CD4-positive, CD25-positive, alpha-beta regulatory T cell (primary cell): ENCODE measurements at places on chromosomes 3 and 15.

GRCh38 chr15:55255714-55256113 is 33.9 kb downstream of the RAB27A start:
- DNase-seq = peak; percentile 51

DNA sequence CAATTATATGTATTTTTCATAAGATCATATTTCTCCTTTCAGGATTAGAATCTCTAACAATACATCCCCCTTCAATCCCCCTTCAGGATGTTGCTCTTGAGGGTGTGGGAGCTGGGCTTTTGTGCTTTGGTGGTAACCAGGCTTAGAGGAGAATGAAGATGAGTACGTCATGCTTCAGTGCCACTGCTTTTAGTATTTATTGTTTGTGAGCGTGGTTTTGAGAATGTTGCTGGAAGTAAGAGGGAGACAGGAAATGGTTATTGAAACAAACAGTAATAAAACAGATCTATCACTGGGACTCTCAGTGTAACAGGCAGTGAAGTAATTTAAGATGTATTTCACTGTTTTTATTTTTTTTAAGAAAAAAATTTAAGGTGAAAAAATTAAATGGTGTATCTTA is 35.3 kb downstream of the GBE1 start:
- no peak for DNase-seq

DNA sequence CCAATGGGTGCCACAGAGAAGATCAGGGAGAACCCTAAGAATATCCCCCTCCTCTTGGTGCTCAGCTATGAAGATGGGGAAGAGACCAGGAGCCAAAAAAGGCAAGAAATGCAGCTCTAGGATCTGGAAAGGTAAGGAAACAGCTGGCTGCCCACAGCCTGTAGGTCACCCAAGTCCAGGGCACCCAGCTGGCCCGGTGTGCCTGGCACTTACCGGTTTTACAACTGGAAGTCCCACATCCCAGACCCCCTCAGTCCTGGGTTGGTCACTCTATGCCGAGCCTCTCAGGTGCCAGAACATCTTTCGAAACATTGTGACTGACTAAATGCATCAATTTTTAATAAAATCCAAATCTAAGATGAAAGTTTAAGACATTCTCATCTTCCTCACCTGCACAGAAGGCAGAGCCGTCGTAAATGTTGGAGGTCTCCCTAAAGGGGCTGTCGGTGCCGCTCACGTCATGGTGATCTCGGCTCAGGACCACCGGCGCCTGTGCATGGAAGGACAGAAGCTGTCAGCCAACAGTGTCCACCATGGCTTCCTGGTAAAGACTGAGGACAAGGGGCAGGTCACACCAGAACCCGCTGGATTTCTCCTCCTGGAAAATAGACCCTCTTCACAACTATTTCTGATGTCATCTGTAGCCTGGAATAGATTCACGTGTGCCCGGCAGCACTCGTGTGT is 13.3 kb upstream of the ZXDC start:
- no peak for DNase-seq

DNA sequence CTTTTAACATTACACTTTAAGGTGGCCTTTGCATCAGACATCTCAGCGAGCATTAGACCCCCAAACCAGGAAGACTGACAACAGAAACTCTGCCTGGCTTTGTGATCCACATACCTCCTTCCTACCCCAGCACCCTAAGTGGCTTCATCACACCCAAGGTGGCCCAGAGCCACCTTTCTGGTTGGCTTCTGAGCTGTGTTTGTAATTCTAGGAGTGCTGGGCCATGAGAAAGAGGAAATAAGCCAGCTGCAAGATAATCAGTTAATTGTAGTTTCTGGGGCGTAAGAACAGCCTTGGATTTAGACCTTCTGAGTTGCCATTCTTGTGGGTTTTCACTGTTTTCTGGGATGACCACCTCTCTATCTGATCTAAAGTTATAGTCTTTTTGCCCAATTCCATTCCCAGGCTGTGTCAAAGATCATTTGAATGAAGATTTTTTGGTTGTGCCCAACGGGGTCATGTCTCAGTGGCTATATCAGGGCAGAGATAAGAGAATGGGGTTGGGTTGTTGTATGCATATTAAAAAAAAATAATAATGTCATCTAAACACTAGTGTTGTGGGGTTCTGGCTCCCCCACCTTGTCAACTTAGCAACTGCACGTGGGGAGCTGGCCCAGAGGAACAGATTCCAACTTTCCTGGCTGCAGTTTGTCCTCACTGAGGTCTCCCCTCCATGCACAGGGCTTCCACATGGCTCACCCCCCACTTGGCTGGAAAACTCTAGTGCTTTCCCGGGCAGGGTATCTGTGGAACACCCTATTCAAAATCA is 234.8 kb upstream of the WNT5A start:
- DNase-seq = no peak

DNA sequence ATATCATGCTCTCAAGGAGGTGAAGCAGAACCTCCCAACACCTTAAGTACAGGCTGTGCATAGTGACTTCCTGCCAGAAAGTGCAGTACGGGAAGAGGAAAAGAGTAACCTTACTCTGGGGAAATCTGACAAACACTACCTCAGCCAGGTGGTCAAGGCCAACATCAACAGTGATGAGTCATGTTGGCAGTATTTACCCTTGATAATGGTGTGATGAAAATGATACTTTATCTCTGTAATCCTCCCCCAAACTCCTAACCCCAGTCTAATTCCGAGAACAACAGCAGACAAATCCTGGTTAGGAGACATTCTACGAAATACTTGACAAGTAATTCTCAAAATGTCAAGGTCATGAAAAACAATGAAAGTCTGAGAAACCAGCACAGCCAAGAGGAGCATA is 26.5 kb downstream of the ANKDD1A start:
- peak; percentile 19 for DNase-seq

DNA sequence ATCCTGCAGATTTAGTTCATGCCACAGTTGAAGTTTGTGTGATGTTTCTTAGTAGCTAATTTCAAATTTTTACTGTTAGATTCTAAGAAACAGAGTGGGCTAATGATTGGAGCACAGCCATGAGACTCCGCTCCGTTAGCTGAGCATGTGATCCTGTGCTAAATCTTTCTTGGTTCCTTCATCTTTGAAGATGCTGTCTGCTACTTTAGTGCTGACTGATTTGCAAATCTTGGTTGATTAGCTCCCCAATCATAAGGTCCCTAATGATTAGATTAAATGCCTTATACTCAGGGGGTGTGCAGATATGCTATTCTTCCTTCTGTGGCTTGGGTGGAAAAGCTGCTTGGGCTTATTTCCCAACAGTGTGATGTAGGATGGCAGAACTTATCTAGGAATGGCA is 129.5 kb upstream of the ZBED2 start:
- no peak for DNase-seq

GRCh38 chr3:11690863-11691766 is 47.4 kb upstream of the VGLL4 start:
- DNase-seq = no peak

GRCh38 chr3:114020907-114021306 is 35.4 kb downstream of the CCDC191 start:
- DNase-seq = no peak

- no peak for DNase-seq
Measured at GRCh38 chr3:78765671-78766485, 1001.9 kb downstream of the ROBO1 start.

DNA sequence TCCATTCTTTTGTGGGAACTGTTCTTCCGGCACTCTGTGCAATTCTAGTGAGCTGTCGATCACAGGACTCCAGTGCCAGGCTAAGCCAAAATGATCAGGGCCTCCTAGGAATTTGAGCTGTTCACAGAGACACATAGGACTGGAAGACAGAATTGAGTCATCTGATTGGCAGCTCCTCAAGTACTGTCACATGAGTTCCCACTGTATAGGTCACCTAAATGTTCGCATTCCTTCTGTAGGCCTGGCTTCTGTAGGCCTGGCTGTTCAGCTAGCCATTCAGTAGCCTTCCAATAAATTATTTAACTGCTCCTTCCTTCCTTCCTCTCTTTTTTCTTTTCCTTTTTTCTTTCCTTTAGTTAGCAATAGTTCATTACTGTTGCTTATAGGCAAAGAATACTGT is 4.3 kb downstream of the PROS1 start:
- DNase-seq = no peak

- DNase-seq = no peak
Measured at GRCh38 chr15:45759936-45760335, 125.1 kb downstream of the SQOR start.

DNA sequence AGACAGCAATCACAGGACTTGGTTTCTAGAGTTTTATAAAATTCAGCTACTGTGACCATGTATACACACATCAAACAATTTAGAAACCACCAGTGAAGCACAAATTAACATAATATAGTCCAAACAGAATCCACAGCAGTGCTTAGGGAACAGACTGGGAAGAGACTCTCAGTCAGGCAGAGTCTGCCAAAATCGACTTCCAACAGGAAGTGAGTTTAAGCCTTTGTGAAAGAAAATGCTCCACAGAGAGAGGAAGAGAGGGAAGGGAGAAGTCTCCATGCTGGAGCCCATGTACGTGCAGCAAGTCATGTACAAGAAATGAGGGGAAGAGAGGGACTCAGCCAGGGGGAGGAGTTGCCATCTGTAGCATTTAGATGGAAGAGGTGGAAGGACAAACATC is 172.6 kb downstream of the IL5RA start:
- DNase-seq = no peak

- DNase-seq = no peak
Measured at GRCh38 chr15:32957219-32957618, 237.3 kb downstream of the FMN1 start.

GRCh38 chr3:60636846-60637245 is 614.4 kb downstream of the FHIT start:
- no peak for DNase-seq

DNA sequence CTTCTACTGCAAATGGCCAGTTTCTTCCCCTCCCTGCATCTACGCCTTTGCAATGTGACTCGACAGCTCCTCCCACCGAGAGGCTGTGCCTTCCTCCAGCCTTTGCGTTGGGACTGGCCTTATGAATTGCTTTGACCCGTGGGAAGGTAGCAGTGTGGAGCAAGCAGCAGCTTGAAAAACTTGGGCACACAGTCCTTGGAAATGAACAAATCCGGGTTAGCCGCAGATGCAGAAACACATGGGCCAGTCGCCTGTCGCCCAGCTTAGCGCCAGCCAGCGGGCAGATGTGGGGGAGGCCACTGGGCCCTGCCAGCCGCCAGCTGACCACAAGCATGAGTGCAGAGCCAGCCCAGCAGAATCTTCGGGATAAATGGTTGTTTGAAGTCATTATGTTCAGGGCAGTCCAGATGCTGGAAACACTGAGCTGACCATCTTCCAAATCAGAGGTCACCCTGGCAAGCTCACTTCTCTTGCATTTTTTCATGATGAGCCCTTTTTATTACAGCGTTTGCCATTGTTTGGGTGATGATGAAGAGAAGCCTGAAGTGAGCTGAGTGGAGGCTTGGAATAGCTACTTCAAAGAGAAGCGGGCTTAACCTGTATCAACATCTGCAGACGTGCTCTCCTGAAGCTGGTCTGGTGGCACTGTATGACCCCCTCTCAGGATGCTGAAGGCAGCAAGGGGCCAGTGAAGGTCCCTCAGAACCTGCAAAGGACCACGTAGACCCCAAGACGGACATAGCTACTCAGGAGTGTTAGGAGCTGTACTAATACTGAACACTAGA is 9.8 kb downstream of the SELENOS start:
- DNase-seq = no peak

DNA sequence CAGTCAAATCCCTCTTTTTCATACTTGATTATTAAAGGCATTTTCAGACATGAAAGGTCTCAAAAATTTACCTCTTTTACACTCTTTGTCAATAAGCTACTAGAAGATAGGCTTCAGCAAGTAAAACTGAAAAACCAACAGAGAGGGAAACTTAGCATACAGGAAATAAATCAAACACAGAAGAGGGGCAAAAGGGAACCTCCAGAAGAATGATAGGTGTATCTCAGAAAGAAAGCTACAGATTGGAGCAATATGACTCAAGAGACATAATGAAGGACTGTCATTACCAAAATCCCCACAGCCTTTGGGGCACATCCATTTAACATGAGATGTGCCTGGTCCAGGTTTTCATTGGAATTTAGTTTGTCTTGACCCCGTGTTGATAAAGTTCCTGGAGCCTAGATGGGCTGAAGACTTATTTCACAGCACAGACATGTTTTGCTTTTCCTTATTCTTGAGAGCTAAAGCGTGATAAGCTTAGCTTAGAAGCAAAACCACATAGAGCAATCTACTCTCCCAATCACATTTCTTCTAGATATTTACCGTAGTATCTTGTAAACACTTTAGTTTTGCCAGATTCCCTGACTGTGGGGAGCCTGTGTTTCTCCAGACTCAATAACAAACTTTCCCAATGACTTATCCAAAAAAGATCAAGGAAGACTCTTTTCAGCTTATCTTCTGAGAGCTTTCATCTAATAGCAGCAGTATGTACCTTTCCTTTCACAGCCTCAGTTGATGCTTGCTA is 11.7 kb downstream of the LRRFIP2 start:
- no peak for DNase-seq

GRCh38 chr3:197022405-197023231 is 7.0 kb downstream of the MELTF start:
- no peak for DNase-seq

DNA sequence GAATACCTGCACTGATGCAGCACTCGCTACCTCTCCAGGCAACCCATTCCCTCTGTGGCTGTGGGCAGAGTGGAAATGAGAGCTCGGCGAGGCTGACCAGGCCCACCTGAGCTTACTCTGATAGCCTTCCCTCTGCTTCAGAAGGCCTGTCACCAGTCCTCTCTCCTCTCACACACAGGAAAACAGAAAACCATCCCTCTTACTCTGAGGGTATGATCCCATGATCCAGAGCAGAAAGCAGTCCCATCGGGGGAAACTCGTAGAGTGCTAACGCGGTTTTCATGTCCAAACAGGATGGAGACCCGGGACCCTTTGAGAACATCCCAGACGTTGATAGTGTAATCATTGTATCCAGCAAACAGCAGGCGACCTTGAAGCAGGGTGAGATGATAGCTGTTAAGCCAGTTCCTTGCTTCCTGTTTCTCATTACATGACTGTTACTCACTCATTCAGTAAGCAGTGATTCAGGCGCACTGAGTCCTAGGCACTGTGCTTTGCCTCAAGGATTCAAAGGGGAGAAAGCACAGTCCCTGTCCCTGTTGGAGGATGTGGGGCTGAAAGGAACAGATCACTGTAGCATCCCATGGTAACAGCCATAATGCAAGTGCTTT is 11.8 kb upstream of the BCL2L10 start:
- no peak for DNase-seq

GRCh38 chr15:43153269-43153668 is 19.9 kb downstream of the TMEM62 start:
- DNase-seq = no peak

GRCh38 chr3:55339819-55340218 is 147.3 kb downstream of the WNT5A start:
- DNase-seq = no peak

DNA sequence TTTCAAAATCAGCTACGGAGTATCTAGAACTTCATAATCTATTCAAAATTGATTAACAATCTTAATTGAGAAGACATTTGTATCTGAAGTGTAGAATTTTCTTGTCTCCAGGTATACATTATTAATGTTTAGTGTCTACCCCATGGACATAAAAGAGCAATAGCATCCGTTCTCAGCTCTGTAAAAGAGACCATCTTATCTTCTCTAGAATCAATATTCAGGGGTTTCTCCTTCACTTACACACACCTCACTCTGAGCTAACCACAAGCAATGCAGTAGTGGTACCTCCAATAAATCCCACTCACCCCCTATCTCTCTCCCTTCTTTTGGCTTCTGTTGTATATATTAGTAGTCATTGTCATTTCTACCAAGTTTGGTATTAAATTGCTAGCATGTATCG is 16.2 kb downstream of the MBNL1 start:
- DNase-seq = peak; percentile 46
